ENCODE measurements at places on chromosomes 3 and 15.

DNA sequence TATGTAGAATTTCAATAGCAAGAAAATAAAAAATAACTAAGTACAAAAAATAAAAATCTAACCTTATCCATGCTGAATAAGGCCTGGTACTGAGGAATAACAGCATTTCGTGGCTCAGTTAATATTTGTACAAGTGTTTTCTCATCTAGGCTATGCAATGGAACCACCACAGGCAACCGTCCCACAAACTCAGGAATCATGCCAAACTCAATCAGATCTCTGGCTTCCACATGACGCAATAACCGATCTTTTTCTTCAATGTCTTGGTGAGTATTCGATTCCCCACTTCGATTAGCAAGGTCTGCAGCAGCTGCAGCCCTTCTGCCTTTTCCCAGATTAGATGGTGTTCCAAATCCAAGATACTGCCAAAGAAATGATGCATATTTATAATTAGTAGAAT is 21.1 kb upstream of the PDCD7 start:
- no peak for DNase-seq

- DNase-seq = no peak
Measured at GRCh38 chr3:115931581-115931980, 308.3 kb downstream of the GAP43 start.

GRCh38 chr3:72446218-72447058 is 401.8 kb downstream of the SHQ1 start:
- DNase-seq = peak; percentile 17

DNA sequence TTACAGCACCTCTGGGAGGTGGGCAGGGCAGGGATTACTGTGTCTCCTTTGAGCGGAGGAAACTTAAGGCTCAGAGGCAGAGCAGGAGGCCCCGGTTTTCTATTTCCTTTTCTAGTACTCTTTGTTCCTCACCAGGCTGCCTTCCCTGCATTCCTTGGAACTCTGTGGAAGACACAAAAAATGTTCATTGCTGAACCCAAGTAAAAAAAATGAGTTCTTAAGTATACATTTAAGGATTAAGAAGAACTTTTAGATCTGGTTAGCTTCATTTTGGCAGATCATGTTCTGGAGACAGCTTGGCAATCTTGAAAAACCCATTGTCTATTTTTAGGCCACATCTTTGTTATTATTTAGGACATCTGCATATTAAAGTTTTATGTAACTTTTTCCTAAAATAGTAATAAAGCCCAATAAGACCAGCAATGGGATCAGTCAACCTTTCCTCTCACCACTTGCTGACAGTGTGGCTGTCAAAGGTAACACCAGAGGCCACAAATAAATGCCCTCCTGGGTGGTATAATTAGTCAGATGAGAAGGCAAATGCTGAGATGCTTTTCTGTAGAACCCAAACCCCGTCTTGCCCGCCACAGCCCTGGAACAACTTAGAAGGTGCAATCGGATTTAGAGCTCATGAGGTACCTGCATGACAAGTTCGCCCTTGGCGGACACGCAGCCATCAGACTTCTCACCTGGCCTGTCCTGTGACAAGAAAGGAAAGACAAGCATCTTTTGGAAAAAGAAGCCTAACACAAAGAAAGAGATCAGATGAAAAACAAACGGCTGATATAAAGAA is 97.2 kb downstream of the DGKG start:
- DNase-seq = no peak

GRCh38 chr3:129824926-129825541 is 68.5 kb downstream of the TMCC1 start:
- DNase-seq = peak; percentile 52

- no peak for DNase-seq
Measured at GRCh38 chr3:134328147-134328591, 46.1 kb downstream of the AMOTL2 start.

GRCh38 chr3:163735394-163735793 is 1342.9 kb downstream of the SI start:
- DNase-seq = no peak

GRCh38 chr3:184295771-184296170 is 3.3 kb upstream of the PSMD2 start:
- no peak for DNase-seq

DNA sequence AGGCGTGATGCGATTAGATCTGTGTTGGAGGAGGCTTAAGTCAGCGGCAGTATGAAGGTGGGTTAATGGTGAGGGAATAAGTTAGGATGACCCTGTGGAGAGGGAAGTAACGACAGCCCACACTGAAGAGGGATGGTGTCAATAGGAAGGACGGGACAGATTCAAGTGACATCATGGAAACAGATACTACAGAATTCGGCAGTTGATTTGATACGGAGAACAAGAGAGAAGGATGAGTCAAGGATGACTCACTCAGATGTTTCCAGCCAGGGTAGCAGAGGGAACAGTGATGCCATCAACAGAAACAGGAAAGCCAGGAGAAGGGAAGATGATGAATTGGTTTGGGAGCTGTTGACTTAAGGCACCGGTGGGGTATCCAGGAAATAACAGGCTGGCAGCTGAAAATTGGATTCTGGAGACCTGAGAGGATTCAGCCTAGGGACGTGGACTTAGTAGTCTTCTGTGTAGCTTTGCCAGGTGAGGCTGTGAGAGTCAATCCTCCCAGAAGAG is 38.0 kb downstream of the SHC4 start:
- DNase-seq = no peak

DNA sequence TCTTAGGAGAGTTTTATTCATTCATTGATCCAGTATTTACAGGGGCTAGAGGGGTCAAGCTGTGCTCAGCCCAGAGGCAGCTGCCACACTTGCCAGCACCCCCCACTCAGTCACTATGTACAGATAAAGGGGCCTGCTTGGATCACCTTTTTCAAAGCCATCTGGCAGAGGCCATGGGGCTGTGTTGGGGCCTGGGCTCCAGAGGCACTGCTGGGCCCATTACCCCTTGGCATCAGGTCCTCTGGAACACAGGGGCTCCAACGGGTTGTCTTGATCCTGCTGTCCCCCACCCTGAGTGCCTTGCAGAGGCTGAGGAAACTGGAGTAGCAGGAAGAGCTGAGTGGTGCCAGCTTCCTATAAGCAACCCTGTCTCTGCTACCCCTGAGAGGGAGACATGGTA is 43.9 kb downstream of the SEMA3G start:
- no peak for DNase-seq

DNA sequence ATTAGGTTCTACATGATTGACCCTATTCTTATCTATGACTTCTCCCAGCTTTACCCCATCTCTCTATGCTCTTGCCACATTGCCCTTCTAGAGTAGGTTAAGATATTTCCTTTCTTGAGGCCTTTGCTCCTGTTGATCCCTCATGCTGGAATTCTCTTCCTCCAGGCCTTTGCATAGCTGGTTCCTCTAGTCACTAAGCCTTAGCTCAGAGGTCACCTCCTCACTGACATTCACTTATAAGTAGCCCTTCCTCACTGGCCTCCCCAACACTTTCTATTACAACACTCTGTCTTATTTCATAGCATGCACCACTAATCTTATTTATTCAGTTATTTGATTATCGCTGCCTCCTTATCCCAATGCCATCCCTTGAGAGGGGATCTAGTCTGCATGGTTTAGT is 228.4 kb upstream of the COL8A1 start:
- DNase-seq = no peak

DNA sequence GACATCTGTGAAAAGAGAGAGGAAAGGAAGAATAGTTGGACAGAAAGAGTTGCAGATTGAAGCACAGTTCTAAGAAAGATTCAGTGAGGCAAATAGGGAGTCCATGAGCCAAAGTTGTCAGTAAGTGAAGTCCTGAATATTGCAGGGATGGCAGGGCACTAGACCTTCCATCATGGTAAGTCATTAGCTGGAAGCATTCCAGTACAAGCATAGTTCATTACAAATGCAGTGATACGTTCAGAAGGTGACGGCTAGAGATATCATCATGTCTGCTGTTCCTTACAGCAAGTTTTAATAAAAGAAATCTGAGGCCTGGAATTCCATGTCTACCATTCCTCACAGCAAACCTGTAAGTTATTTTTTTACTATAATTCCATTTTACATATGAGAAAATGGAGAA is 720.1 kb downstream of the GBE1 start:
- DNase-seq = no peak

GRCh38 chr3:16480861-16481545 is 32.5 kb downstream of the RFTN1 start:
- DNase-seq = no peak

DNA sequence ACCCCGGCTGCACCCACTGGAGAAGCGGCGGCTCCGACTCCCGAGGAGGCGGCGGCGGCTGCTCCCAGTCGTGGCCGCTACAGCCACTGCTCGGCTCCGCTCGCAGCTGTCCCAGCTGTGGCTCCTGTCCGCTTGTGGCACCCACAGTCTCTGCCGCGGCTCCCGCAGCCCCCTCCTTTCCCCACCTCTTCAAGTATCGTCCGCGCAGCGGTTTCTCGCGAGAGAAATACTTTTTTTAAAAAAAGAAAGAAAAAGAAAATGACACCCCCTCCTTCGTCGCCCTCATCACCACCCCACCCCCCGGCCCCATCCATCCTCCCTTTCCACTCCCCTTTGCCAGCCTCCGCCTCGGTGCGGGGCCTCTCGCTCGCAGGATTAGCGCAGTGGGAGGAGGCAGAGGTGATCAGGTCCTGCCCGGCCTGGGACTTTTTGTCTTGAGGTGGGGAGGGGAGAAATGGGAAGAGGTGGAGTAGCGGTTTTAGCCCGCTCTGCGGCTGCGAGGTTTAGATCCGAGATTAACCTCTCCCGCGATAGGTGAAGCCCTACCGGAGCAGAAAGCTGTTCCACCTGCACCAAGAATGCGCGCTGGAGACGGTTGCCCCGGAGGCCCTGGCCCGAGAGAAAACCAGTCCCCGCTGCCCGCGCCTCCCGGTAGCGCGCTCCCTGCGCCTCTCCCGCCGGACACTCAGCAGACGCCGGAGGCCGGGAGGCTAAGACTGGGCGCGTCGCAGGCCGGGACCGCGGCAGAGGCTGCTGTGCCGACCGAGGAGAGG is at the start of gene FBN1:
Gene FBN1, minus strand, starts transcription at position 152 of the 773 bp plus-strand sequence. CDS start 940 bp downstream, outside the sequence.
- DNase-seq = peak; percentile 53

Measured in HEK293T (cell line).